DMS153 (cell line): ENCODE measurements at places on chromosomes 2 and 18.

DNA sequence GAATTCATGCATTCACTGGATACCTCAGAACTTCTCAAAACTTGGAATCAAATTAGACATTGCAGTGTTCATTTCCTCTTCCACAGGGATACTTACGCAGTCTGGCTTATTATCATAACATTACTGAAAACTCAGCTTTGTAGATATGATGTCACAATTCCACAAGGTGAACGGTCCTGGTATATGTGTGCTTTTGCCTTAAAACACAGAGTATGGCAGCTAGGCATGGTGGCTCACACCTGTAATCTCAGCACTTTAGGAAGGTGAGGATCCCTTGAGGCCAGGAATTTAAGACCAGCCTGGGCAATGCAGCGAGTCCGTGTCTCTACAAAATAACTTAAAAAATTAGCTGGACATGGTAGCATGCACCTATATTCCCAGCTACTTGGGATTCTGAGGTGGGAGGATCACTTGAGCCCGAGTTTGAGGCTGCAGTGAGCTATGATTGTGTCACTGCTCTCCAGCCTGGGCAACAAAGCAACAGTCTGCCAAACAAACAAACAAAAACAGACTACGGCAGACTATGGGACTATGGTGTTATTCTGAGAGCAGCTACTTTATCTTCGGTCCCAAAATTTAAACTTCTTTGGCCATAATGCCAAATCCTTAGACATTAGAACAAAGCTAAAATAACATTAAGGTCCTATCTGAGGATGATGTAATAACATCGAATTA, 1191.9 kb upstream of the SLC39A10 start:
- DNase-seq, result no peak

GRCh38 chr2:88521445-88522073, 69.1 kb upstream of the FOXI3 start:
- no peak for DNase-seq

- DNase-seq, result no peak
Observed at GRCh38 chr2:43343573-43344304, 117.3 kb upstream of the ZFP36L2 start.

DNA sequence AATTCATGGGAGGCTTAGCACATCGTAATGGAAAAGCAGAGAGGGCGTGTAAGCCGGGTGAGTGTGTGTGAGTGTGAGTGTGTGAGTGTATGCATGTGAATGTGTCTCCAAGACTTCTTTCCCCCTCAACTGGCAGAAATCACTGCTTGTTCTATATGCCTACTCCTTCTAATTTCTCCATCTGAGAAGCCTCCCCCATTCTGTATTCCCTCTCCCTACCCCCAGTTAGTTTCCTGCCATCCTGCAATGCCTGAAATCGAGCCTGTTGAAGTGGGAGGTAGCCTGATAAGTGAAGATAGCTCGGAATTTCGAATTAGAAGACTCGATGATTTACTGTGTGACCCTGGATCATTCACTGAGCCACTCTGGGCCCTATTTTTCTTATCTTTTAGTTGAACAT, 30.0 kb upstream of the YWHAQ start:
- DNase-seq, result no peak

DNA sequence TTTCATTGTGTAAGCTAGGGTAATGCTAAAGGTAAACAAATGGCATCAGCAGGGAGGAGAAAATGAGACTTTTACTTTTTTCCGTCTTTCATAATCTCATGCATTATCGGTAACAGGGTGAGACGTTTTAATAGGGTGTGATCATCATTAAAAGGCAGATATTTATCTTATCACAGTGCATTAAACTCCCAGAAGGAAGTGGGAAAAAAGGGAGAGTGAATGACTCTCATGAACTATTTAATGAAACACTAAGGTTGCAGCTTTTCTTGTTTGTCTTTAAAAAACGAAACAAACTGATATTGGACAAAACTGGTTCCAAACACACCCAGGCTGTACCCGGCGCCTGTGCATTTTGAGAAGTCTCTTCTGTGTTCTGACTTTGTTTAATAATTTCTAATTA, 1936.8 kb upstream of the PIK3C3 start:
- no peak for DNase-seq

GRCh38 chr2:201127570-201127969, 11.6 kb downstream of the CFLAR start:
- no peak for DNase-seq

GRCh38 chr18:49566217-49566770, 4.4 kb downstream of the LIPG start:
- DNase-seq, result no peak
